ENCODE measurements at places on chromosomes 11 and 22.
A peak's percentile ranks its signal among the peaks of the same experiment; 100 is the strongest.

DNA sequence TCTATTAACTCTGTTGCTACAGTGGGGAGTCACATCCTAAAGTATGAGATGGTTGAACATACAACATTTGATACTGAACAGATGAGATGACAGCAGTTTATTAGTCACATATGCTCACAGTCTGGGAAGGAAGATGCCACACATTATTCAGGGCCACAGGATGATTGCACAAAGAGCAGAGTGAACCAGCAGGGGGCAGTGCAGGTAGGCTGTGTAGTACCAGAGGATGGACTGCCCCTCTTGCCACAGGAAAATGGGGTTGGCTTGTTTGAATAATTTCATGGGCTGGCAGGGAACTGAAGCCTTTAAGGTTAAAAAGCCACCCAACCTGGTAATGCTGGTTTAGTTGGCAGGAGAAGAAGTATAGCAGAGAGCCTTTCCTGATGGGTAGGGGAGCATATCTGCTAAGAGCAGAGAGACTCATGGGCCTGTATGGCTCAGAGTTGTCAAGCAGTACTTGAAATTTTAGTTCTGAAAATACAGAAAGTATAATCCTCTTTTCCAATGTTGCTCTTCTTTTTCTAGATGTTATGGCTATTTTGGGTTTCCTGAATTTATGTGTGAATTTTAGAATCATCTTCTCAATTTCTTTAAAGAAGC is 180.4 kb upstream of the B3GAT1 start:
- DNase-seq: peak; percentile 34

GRCh38 chr11:60762851-60763691 is 6.4 kb downstream of the MS4A15 start:
- peak; percentile 7 for DNase-seq

DNA sequence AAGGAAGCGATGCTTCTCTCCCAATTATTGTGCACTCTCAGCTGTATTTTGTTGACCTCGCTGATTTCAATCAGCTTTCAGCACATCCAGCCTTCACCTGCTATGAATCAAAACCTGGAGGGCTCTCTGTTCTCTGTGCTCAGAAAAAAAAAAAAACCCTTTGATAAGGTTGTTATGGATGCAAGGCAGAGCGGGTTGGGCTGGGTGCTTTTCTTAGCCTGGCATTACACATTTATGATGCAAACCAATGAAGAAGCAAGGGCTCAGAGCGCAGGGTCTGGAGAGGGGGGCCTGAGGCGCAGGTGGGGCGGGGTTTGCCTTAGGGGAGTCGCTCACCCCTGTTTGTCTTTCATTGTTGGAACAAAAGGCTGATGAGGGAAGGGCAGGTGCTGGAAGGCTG is 86.0 kb upstream of the CADM1 start:
- DNase-seq: no peak

DNA sequence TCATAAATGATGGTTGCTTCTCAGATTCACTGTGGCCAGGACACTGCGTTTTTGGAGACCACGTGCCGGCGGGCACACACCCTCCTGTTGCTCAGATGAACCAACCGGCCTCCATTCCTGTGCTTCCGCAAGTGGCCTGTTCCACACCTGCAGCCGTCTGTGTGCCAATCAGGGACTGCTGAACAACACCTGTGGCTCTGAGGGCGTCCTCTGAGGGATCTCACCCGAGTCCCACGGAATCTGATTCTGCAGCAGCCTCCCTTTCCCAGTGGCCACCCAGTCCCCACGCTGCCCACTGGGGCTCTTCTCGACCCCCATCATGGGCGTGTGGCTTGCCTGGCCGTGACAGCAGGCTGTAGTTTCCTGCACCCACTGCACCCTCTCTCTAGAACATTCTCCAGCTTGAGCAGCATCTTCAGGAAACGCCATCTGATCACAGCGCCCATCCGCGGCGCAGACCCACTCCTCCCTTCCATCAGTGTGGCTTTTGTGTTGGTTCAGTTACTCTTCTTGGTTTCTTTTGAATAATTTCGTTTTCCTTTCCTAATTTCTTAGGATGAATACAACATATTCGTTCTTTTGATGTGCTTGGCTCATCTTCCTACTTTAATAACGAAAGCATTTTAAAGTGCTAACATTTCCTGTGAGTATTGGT is 100.3 kb upstream of the SLC22A12 start:
- no peak for DNase-seq

DNA sequence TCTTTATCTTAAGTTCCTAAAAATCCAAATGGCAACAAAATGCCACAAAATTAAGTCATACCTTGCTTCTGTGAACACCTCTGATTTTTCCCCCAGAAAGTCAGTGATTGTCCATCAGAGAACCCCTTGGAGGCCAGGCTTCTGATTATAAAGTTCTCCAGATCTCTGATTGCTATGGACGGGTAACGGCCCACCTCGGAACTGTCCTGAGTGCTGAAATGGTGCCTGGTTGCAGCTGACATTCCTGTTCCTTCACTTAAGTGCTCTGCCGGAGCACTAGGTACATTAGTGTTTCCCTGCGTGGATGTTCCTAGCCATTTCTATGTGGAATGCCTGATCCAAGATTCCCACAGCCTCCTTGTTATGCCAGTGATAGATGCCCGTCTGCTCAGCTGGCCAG is 85.0 kb downstream of the CHST1 start:
- no peak for DNase-seq

DNA sequence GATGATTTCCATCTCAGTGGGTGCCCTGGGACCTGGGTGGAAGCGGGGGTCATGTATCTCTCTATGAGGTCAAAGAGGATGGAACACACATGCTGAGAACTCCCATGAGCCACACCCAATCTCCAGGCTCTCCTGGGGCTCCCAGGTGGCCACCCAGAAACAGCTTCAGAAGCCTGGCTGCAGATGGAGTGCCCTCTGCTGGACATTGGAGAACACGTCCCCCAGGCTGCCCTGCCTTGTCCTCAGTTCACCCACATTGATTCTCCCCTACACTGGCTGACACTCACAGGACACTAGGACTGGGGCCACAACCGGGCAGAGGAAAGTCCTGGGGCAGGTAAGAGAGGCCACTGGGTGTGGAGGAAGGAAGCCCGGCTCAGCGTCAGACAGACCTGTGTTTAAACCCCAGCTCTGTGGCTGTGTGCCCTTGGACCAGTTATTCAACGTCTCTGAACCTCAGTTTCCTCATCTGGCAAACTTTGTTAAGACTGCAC is 4.5 kb upstream of the NOL12 start:
- peak; percentile 73 for DNase-seq

GRCh38 chr11:36564376-36565030 is 3.3 kb upstream of the RAG1 start:
- peak; percentile 39 for DNase-seq

DNA sequence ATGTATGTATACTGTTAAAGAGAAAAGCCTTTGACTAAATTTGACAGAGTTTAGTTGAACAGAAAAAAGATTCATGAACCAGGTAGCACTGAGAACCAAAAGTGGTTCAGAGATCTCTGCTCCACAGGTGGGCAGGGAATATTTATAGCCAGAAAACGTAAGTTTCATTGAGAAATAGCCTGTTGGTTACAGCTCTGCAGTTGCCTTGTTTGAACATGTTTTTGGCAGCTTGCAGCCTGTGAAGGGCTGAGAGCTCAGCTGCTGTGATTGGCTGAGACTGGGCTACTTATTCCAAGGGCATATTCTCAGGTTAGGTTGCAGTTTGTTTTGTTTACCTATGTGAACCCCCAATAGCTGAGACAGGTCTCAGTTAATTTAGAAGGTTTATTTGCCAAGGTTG is 13.5 kb upstream of the ZNF74 start:
- DNase-seq: no peak

GRCh38 chr22:49657275-49657973 is 170.2 kb downstream of the BRD1 start:
- peak; percentile 82 for DNase-seq

GRCh38 chr11:639332-639955 is 2.4 kb downstream of the DRD4 start:
- DNase-seq: no peak

- no peak for DNase-seq
Measured at GRCh38 chr11:74278103-74278502, 33.3 kb downstream of the P4HA3 start.

GRCh38 chr11:92198268-92198667 is 26.4 kb upstream of the FAT3 start:
- no peak for DNase-seq

GRCh38 chr11:40573254-40573891 is 886.1 kb downstream of the LRRC4C start:
- no peak for DNase-seq

GRCh38 chr11:95585752-95586077 is 203.9 kb downstream of the FAM76B start:
- DNase-seq: no peak

- DNase-seq: no peak
Measured at GRCh38 chr22:48052621-48052890, 1290.1 kb downstream of the TBC1D22A start.

- no peak for DNase-seq
Measured at GRCh38 chr22:19591568-19591967, 67.4 kb upstream of the CLDN5 start.

DNA sequence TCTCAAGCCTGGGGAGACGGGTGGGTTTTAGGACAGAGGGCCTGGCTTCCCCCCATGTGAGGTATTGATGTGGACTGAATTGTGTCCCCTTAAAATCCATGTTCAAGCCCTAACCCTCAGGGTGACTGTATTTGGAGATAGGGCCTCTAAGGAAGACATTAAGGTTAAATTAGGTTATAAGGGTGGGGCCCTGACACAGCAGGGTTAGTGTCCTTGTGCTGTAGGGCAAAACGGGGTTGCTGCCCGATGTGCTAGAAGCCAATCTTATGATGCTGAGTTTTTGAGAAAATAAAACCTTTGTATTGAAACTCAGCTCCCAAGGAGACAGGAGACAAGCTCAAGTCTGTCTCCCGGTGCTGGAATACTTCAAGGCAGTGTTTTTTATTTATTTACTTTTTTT is 71.1 kb upstream of the NUP50 start:
- no peak for DNase-seq

- DNase-seq: no peak
Measured at GRCh38 chr11:108508653-108509593, 10.7 kb upstream of the POGLUT3 start.

- no peak for DNase-seq
Measured at GRCh38 chr22:43301866-43302265, 41.3 kb downstream of the SCUBE1 start.

- DNase-seq: no peak
Measured at GRCh38 chr22:25051073-25051472, 98.6 kb downstream of the KIAA1671 start.

DNA sequence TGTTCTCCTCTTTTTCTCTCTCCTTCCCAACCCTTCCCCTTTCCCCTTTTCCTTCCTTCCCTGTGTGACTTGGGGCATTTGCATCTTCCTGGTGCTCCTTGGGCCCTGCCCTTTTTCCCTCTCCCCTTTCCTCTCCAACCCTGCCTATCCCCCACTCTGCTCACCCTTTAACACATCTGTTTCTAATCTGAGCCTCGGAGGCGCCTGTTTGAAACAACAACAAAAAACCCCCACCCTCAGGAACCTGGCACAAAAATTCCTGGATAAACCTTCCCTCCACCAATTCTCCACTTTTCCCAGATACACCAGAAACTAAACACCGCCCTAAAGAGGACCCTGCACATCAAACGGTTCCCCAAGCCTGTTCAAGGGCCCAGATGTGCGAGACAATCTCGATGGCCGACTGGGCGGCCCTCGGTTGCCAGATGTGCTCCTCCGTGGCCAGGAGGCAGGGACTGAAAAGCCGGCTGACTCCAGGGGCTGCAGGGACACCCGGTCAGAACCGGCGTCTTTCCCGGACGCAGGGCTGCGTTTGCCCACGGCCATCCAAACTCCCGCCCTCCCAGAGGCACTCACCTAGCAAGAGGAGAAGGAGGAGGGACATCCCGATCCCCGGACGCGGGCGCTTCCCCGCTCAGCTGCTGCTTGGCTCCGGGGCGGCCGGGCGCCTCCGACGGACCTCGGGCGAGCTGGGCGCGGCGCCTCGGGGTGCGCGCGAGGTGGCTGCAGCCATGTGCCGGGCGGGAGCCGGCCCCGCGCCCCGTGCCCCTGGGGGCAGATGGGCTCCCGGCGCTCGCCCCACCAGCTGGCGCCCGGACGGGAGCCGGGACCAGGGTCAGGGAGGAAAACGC is 486 bp downstream of the CLMP start:
- DNase-seq: no peak

GRCh38 chr11:4460151-4460550 is 11.1 kb downstream of the OR52K2 start:
- no peak for DNase-seq

GRCh38 chr11:108524422-108524821 is 26.2 kb upstream of the POGLUT3 start:
- no peak for DNase-seq

- no peak for DNase-seq
Measured at GRCh38 chr11:34155057-34155756, 49.8 kb downstream of the NAT10 start.

DNA sequence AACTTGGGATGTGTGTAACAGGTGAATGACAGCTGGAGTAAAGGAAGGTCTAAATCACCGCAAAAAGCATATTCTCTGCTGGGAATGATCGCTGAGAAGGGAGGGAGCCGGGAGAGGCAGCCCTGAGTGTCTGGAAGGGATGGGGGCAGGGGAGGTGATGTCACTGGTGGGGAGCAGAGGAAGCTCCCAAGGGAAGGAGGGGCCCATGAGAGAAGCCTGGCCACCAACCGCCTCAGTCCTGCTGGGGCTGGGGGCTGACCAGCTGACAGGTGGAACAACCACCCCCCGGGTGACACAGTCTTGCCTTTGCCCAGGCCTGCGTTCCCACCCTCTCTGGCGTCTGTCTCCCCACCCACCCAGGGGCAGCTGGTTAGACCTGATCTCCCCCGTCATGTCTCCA is 6.0 kb upstream of the FLRT1 start:
- no peak for DNase-seq

- DNase-seq: no peak
Measured at GRCh38 chr11:99918761-99919160, 768.3 kb upstream of the ARHGAP42 start.

- DNase-seq: no peak
Measured at GRCh38 chr11:10117709-10118351, 176.2 kb downstream of the SBF2 start.

- no peak for DNase-seq
Measured at GRCh38 chr22:22376352-22376706, 131.7 kb downstream of the VPREB1 start.

DNA sequence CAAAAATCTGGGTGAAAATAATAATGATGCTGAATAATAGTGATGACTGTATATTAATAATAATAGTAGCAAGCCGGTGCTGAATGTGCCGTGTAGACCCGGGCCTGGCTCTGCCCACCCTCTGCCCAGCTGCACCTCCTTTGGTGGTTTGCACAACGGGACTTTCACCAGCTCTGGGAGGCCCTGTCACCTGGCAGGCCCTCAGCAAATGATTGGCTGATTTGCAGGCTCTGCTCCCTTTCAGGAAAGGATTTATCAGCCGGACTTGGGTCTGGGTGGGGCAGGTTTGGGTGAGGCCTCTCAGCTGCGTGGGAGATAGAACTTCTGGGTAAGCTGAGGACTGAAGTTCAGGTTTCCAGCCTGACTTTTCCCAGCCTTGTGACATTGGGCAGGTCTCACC is 21.4 kb downstream of the KIAA1671 start:
- no peak for DNase-seq

All from CD4-positive, alpha-beta T cell treated with Interferon alpha-2 for 1 hour (primary cell).